COLO829 (cell line): ENCODE measurements at places on chromosomes 3 and 15.

DNA sequence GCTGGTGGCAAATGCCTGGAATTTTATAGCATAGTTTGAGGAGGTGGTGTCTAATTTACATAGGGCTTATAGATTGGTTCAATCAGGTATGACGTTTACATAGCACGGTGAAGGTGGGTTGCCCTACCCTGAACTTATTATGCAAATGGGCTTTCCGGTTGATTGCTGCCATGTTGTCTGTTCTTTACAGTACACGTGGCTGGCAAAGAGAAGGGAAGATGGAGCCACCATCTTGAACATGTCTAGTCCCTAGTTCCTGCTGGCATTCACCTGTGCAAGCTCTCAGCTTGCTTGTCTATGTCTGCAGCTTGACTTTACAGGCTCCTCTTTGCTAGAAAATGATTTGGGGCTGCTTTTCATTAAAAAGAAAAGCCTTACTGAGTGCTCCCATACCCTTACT lies 14.0 kb upstream of the STAC start:
- DNase-seq: no peak

- peak; percentile 83 for DNase-seq
Observed at GRCh38 chr3:48561045-48561736, 2.4 kb downstream of the UCN2 start.

- DNase-seq: peak; percentile 34
Observed at GRCh38 chr3:66816090-66816761, 181.9 kb upstream of the KBTBD8 start.

DNA sequence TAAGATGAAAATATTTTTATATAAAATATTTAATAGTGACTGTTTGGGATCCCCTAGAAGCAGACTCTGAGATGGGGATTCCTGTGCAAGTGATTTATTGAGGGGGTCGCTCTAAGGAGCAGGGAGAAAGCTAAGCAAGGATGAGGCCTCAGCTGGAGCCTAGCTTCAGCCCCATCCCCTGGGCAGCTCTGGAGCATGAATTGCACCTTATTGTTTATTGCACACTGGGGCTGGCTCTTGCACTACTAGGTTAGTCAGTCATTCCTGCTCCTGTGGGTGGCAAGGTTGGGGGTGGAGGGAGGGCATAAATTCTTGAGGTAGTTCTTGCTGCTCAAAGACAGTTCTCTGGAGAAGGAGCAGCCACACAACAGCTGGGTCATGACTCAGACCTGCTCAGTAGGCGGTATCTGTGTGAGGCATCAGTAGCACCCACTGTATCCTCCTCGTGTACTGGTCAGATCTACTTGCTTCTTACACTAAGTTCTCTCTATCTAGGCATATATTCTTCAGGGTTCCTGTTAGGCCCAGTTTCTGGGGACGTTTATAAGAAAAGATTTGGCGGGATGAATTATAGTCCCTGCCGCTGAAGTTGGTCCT lies 27.2 kb upstream of the TNFSF10 start:
- DNase-seq: peak; percentile 75

GRCh38 chr3:176375519-176375918 lies 821.8 kb downstream of the TBL1XR1 start:
- no peak for DNase-seq

DNA sequence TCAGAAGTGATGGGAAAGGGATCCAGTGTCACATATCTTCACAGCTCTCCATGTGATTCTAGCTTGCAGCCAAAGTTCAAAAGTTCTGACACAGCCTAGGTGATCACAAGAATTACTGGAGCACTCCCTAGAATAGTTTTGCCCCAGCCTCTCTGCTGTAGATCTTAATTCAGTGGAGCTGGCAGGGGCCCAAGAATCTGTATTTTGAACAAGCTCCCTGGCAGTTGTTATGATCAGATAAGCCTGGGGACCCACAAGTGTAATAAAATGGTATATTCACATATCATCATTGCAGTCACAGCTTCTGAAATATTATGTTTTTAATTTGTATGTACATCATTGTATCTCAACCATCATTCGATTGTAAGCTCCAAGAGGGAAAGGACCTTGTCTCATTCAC lies 62.3 kb downstream of the NOX5 start:
- DNase-seq: no peak

DNA sequence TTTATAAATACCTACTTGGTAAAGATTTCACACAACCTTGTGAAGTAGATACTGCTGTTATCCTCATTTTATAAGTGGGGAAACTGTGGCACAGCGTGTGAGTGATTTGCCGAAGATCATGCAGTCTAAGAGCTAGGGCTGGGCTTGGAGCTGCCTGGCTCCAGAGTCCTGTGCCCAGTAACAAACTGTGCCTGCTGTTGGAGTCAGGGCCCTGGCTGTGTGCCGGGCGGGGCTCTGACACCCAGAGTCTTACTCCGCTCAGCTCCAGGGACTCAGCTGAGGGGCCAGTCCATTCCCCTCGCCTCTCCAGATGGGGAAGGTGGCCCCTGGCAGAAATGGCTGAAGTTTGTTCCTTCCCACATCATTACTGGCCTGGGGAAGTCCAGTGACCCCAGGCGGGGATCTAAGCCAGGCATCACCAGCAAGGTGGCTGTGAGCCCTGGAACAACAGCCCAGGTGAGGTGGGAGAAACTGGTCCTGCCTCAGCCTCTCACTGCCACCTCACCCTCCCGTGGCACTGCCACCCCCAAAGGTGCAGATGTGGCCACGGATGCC lies 17.3 kb upstream of the PLXNA1 start:
- DNase-seq: no peak

DNA sequence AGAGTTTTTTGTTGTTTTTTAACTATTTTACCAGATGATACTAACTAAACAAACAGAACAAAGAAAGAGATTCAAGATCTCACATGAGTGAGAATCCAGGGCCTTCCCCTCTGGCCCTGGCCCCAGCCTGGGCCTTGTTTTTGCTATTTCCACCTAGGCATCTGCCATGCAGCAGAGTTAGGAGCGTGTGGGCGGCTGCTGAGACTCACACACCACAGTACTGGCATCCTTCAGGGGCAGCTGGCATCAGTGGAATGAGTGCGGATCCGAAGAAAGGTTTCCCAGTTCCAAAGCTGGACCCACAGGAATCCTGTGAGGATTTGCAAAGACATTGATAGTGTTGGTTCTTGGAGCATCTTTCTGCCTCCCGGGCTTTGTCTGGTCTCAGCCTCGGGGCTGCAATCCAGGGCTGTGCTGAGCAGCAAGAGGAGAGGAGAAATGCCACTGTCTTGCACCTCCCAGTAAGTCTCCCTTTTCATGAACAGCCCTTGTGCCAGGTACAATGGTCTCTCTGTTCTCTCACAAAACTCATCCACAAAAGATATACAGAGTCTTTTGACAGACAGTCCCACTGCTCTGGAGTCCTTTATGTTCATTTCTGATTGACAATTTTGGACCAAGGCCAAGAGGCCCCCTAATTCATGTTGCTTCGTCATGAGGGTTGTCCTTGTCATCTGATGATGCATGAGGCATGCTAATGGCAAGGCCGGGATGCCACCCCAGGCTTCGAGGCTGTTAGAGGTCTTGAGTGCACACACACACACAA lies 46.6 kb downstream of the APH1B start:
- peak; percentile 91 for DNase-seq

GRCh38 chr3:23966328-23966727 lies 21.2 kb downstream of the NR1D2 start:
- DNase-seq: no peak

DNA sequence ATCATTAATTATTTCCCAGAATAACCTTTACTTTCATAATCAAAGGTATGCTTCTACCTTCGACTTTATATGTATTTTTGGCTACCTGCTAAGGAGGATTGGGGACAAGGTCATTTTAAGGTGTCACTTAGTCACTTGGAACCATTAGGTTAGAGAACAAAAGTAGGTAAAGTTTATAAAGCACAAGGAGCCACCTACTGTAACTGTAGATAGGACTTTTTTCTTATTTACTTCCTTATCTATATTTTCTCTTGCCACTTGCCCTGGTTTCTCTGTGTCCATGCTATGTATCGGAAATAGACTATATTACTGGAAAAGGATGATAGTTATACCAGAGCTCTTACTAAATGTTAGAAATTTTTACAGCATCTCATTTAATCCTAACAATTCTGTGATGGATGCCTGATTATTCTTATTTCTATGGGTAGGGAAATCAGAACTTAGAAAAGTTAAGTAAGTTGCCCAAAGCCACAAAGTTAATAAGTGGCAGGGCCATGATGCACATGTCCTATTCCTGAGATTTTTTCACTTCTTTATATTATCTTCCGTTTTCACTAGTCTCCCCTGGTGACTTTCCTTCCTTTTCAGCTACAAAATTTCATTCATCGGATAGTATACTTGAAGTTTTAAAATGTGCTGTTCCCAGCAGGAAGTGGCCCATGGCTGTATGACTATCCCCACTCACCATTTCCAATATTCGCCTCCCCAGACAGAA lies 132.5 kb downstream of the CMSS1 start:
- DNase-seq: no peak

- DNase-seq: no peak
Observed at GRCh38 chr15:80932989-80933388, 56.6 kb downstream of the MESD start.

- DNase-seq: no peak
Observed at GRCh38 chr3:107085261-107085660, 292.0 kb upstream of the CCDC54 start.

- no peak for DNase-seq
Observed at GRCh38 chr15:82986442-82986780, 401 bp downstream of the RAMAC start.

- DNase-seq: peak; percentile 27
Observed at GRCh38 chr15:71575474-71576045, 234.8 kb upstream of the NR2E3 start.

- no peak for DNase-seq
Observed at GRCh38 chr3:139909811-139910210, 25.2 kb upstream of the CLSTN2 start.

DNA sequence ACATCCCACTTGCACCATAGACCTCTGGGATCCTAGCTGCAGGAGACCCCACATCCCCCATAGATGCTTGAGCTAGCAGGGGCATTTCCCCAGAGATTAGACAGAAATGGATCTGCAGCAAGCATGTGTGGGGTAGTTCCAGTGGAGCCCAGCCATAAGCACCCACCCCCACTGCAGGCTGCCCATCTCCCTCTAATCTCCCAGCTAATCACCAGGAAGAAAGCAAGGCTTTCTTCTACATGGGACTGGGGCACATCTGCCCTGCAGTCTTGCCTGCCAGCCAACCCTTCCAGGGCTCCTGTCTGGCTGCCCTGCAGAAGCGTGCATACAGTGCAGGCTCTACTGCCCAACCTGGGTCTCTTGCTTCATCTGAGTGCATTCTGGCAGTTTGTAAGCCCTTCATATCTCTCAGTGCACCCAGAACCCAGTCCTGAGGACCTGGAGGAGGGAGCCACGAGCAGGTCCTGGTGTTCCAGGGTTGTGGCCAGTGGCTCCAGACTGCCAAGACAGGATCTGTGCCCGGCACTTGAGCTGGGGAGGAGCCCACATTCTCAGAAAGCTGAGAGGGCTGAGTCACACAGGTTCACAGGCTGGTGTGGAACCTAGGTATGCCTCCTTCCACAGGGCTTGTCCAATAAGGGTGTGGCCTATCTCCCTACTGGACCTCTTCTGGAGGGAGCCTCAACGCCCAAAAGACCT lies 49.9 kb upstream of the IGSF11 start:
- no peak for DNase-seq

- DNase-seq: no peak
Observed at GRCh38 chr15:70202756-70203155, 105.0 kb upstream of the TLE3 start.

DNA sequence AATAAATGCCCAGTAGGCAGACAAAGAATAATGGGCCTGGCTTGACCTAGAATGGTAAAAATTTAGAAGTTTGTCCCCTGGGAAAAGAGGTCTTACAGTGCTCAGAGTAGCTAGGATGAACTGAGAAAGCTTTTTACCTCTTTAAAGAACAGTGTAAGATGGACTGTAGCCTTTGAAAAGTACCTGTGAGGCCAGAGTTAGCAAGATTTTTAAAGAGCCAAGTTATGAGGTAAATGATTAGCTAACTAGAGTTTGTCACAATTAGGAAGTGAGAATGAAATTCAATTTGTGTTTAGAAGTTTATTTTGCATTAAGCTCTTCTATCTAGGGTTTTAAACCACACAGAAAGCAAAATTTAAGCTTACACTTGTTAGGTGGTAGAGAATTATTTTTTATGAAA lies 480.9 kb downstream of the ZIC1 start:
- no peak for DNase-seq

DNA sequence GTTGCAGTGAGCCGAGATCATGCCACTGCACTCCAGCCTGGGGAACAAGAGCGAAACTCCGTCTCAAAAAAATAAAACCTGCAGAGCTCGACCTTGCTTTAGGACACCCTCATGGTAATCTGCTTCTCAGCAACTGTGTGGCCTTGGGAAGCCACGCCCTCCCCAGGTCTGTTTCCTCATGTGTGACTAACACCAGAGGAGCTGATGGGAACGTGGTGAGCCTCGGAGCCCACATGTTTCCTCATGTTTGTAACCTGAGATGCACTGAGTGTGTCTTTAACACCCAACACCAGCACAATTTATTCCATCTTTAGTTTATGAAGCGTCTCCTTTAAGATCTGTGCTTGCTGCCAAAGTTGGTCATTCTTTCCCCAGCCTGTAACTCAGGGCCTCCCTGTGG lies 142.8 kb downstream of the OCA2 start:
- no peak for DNase-seq

- no peak for DNase-seq
Observed at GRCh38 chr15:54585063-54585462, 606.8 kb downstream of the UNC13C start.
